Nephron progenitor cell (in vitro differentiated cells): ENCODE measurements at places on chromosomes 16 and 17.

GRCh38 chr16:67011274-67011673 lies 17.7 kb upstream of the CBFB start:
- no peak for DNase-seq

- no peak for DNase-seq
Measured at GRCh38 chr16:53781023-53781605, 77.2 kb downstream of the FTO start.

DNA sequence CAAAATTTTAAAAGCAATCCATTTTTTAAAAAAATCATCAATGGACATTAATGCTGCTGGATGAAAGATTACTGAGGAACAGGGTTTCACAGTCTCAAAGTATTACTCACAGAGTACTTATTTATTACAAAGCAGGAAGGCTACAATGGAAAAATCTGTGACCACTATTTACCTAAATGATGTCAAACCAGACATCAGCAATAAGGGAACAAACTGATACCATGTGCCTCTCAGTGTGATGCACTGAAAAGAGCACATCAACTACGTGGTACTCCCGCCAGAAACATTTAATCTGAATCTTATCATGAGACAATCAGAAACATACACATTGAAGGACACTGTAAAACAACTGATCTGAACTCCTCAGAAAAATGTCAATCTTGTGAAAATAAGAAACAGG lies 124.2 kb downstream of the PARN start:
- DNase-seq: no peak

GRCh38 chr17:68356520-68356919 lies 65.2 kb downstream of the ARSG start:
- no peak for DNase-seq

- no peak for DNase-seq
Measured at GRCh38 chr16:29256501-29256981, 150.0 kb downstream of the NPIPB11 start.

DNA sequence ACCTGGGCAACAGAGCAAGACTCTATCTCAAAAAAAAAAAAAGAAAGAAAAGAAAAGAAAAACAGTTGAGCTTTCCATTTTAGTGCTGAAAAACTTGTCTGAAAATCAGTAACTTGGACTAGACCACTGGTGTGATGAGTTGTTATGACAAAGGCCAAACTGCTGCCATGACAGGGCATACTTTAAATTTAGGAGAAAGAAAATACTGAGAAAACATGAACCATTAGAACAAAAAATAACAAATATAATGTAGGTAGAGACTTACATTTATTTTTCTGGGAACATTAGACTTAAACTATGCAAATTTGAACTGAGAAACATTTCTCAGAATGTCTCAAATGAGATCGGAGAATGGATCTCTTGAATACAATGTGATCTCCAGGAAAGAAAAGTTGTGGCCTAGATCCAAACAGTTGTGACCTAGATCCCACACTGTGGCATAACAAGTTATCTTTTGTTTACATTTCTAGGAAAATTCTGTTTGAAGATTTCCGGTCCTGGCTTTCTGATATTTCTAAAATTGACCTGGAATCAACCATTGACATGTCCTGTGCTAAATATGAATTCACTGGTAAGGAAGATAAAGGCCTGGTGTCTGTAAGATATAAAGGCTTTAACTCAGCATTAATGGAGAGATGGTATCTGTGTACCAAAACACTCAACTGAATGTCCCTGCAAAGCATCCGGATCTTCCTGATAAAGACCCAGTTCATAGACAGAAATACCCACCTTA lies 10.9 kb downstream of the OGFOD1 start:
- no peak for DNase-seq

- no peak for DNase-seq
Measured at GRCh38 chr17:49727380-49727779, 19.6 kb upstream of the SLC35B1 start.

- no peak for DNase-seq
Measured at GRCh38 chr16:52002026-52002425, 544.9 kb downstream of the TOX3 start.

GRCh38 chr16:27181019-27181790 lies 22.1 kb upstream of the KDM8 start:
- DNase-seq: no peak

- DNase-seq: no peak
Measured at GRCh38 chr17:35051183-35051578, 12.3 kb downstream of the RFFL start.

DNA sequence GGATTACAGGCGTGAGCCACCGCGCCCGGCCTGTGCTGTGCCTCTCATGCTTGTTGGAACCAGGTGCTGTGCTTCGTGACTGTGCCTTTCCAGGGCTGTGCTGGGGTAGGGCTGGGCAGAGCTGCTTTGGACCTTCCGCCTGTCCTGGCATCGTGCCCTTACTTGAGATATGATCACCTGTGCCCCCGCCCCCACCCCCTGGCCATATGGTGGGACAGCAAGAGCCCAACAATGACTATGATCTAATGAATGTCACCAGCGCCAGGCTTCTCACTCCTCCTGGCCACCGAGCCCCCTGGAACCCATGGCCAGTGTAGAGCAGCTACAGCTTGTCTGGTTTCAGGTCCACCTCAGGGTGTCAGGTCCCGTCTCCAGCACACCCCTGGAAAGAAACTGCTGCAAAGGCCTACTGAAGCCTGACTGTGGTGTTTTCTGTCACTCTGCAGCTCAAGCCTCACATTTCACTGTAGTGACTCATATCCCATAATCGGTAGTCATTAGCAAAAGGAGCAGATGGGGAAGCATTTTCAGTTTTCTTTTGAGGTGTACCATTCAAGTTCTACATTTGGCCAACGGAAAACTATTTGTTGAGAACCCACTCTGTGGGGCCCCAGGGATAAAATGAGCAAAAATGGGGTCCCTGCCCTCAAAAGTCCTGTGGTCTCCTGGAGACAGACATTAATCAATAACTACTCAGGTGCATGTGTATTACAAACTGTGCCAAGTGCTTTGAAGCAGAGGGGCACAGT lies 22.1 kb downstream of the FCSK start:
- DNase-seq: no peak

- peak; percentile 70 for DNase-seq
Measured at GRCh38 chr16:30778549-30779244, 8.3 kb downstream of the ZNF629 start.

DNA sequence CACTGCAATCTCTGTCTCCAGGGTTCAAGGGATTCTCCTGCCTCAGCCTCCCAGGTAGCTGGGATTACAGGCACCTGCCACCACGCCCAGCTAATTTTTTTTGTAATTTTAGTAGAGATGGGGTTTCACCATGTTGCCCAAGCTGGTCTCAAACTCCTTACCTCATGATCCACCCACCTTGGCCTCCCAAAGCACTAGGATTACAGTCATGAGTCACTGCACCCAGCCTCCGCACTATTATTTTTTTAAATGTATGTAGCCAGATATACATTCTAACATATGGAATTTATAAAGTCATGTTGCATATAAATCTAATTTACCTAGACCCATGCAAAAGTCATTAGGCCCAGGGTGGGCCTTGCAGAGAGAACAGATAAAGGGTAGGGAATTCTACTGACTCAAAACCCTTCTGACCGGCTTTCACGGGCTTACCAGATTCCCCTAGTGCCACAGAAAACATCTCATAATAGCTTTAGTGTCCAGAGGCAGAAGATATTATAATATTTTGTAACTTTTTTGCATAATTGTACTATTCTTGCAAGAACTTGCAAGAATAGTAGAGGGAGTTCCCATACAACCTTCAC lies 20.5 kb upstream of the HELZ start:
- DNase-seq: no peak

DNA sequence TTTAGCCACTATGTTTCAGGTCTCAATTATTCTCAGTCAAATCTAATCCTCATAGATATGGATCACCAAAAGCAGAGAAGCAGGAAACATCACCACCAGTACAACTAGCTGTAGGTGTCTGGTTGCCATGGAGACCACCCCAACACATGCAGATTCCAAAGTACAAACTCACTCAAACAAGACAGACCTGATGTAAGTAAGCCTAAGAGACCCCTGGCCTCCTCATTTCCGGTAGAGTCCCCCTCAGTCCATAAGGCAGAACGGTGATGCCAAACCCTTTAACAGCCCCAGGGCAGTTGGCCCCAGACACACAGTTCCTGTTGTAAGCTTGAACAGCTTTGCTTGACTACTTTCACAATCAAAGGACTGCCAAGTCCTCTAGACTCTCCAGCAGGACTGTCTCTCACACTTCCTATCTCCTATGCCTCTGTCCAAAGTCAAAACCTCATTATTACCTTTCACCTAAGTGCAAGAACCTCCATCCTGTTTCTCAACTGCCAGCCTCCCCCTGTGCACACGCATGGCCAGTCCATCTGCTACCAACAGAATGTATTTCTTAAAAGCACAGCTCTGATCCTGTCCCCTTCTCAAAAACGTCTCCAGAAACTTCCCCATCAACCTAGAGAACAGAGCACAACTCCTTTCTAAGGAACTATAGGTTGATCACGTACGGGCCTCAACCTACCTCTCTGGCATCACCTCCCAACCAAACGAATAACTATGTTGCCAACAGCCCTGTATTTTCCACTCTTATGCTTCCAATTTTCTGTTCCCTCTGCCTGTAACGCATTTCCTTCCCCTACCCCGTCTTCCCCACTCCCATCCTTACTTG lies 23.9 kb downstream of the SLC39A11 start:
- DNase-seq: peak; percentile 19

- DNase-seq: no peak
Measured at GRCh38 chr17:50689956-50690886, 17.5 kb downstream of the ANKRD40 start.

DNA sequence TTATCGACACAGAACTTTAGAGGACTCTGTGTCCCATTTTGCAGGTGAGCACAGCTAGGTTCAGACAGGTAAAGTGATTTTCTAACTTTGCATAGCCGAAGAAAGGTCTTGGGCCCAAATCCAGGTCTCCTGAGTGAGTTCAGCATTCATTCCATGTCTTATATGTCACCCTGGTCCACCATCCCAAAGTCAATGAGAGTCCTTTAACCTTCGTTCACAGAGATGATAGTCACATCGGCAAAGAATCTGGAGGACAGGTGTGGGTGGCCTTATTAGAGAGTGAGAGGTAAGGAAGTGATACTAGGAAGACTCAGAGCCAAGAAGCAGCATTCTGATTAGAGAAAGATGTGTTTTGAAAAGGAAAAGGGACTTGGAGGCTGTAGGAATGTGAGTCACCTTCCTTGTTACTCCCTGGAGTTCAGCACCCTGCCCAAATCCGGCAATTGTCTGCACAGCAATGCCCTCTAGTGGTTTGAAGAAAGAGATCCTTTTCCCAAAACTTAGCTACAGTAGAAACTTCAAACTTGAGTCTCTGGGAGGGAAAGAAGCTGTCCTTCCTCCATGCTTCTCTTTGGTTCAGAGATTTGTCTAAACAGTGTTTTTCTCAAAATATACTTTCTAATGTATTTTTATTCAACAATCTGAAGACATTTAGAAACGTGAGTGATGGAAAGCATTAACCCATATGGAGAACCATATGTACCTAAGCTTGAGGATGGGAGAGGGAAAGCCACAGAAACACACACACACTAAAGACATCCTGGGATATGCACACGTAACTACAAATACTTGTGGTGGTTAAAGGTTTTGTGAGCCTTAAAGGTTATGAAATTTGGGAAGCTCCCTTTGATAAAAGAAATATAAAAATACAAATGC lies 96.4 kb upstream of the SHISA6 start:
- peak; percentile 45 for DNase-seq

- peak; percentile 42 for DNase-seq
Measured at GRCh38 chr17:62616993-62617893, 10.2 kb upstream of the MRC2 start.

DNA sequence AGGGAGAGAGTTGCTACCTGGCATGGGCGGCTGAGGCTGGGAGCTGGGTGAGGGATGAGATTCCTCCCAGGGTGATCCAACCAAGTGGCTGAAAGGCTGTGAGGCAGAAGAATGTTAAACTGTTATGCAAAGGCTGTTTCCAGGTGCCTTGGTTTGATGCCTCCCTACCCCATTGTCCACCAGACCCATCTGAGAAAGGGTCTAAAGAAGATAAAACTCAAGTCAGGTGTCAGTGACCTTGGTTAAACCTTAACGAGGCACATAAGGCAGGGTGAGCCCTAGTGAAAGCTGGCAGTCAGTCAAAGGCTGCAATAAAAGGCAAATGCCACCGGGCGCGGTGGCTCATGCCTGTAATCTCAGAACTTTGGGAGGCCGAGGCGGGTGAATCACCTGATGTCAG lies 23.8 kb downstream of the LDHD start:
- DNase-seq: no peak

GRCh38 chr17:81511804-81512561 lies 616 bp downstream of the ACTG1 start:
- DNase-seq: no peak

- peak; percentile 43 for DNase-seq
Measured at GRCh38 chr16:57736419-57737351, 1.1 kb downstream of the KATNB1 start.

DNA sequence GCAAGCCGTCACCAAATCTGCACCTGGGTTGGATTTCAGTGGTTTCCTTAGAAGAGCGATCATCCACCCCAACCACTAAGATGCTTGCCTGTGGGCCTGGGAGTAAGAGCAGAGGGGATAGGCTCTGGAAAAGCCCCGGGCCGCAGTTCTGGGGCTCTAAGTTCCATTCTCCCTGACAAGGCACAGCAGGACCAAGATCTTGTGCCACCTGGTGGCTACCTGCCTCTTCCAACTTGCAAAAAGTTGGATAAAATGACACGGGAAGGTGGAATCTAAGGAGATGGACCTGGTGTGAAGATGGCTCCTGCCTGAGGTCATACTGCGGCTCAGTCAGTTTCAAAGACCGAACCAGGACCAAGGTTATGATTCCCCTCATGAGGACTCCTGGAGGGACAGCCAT lies 42.3 kb downstream of the ABCC12 start:
- no peak for DNase-seq
